Activated naive CD8-positive, alpha-beta T cell treated with anti-CD3 and anti-CD28 coated beads, Interleukin-2, amount 10 ng/mL, durations not matched to agents 7 days and 5 days (primary cell): ENCODE measurements at places on chromosomes 3 and 15. TPM values are rescaled to one million over a fixed set of nuclear protein-coding genes. Genes with fewer than 3 reads are reported as not detected.

Gene SEMA3F
- total RNA-seq, result 0.09 TPM

- no peak for DNase-seq
Observed at GRCh38 chr3:49295489-49296058, 18.5 kb upstream of the C3orf62 start.

Gene PRKCI
- total RNA-seq, result 23.7 TPM

- no peak for DNase-seq
Observed at GRCh38 chr3:154428286-154429206, 1.4 kb downstream of the GPR149 start.

GRCh38 chr15:53389271-53390037 is 370.0 kb downstream of the WDR72 start:
- DNase-seq, result no peak

Gene GHSR
- not detected for total RNA-seq

DNA sequence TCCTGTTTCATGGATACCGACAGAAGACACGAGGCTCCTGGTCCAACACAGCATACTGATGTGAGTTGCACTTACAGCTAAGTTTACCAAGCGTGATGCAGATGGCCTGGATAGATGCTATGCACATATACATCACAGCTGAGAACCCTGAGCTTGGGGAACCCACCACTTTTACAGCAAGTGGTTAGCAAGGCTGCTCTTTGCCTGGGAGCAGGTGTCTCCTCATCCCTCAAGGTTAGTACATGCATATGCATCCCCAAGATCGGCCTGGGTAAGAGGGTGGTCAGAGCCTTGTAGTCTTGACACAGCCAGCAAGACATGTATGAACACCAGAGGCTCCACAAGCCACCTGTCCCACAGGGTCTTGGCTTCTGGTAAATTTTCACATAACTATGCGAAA is 28.3 kb downstream of the LRRC2 start:
- DNase-seq, result no peak

DNA sequence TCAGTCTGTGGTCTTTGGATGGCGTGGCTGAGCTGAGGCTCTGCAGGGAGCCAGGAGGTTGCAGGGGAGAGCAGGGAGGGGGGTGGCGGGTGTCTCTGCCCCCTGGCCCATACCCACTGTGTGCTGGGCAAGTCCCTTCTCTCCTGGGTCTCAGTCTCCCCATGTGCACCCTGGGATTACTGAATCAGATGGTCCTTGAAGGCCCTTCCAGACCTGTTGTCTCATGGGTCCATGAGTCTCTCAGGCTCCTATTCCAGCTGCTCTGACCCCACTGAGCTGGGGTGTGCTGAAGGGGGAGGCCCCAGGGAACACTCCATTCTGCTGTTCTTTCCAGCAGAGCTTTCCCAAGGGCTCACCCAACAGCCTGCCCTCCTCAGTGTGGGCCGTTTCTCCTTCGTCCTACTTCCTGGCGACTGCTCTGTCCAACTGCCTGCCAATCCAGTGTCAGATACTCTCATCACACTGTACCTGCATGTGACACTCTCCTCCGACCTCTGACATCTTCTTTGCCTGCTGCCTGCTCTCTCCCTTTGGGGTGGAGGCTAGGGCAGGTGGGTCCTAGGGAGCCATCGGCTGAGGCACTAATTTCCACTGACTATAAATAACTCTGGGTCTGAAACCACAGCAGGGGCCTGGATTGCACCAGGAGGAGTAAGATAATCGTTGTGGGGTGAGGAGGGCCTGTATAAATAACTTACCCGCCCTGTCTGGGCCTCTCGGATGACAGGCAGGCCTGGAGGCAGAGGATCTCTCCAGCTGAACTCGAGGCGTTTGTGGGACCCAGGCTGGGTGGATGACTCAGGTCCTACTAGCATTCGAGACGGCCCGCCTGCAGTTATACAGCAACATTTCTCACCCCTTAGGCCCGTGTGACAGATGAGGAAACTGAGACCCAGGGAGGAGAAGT is 67.1 kb downstream of the ATP2B2 start:
- DNase-seq, result no peak

DNA sequence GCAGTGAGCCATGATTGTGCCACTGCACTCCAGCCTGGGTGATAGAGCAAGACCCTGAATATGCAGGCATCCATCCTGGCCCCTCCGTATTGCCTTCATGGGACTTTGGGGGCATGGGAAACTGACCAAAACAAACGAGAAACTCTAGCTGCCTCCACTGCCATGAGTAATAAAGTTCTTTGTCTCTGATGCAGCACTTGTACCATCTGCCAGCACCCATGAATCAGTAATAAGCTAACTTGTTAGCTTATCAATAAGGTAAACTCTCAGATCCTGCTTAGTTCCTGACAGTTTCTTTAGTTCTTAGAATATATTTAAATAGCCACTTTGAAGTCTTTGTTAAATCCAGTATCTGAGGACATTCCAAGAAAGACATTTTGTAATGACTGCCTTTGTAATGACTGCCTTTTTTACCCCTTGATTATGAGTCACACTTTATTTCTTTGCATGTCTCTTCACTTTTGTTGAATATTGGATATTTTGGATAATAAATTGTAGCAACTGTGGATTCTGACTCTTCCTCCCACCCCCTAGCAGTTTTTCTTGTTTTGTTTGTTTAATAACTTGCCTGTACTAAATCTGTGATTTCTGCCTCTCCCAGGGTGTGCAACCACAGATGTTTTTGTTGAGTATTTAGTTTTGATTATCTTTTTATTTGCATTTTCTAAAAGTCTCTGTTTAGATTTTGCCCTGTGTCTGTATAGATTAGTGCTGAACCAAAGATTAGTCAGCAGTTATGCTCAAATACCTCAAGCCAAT is 136.9 kb downstream of the HCN4 start:
- DNase-seq, result no peak

- no peak for DNase-seq
Observed at GRCh38 chr3:187909866-187910265, 164.6 kb upstream of the BCL6 start.
